ENCODE measurements at places on chromosomes 7 and 10.

DNA sequence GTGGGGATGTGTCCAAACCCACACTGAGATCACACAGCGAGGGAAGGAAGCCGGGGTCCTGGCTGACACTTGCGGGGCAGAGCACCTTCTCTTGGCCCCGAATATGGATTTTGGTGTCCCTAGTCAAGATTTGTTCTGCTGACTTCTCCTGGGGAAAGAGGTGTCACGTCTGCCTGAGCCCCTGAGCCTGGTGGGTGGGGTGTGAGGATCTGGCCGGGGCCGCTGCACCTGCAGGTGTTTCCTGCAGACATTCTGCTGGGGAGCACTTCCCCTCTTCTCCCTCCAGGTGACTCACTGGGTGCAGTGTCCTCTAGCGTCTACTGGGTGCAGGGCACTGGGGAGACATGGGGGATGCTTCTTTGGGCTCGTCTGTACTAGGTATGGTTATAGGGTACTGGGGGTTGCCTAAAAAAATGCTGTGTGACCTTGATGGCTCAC is 99.2 kb downstream of the GRK5 start:
- DNase-seq, result no peak

GRCh38 chr10:130333185-130333584 is 197.0 kb downstream of the GLRX3 start:
- DNase-seq, result no peak

DNA sequence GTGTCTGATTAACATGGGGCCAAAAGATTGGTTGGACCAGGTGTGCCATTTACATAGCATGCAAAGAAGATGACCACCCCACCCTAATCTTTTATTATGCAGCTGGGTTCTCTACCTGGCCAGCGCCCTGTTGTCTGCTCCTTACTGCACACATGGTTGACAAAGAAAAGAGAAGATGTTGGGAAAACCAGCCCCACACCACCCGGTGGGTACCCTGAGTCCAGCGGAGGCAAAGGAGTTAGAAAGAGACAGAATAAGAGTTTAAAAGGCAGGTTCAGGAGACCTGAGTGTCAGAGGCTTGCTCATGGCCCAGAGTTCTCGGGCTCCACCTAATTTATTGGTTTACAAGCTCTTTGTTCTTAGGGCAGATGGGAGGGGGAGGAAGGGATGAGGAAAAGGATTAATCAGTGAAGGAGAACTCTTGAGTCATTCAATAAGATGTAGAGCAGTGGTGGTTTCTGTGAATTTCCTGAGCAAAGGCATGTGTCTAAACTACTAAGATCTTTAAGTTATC is 24.1 kb upstream of the ABCA13 start:
- DNase-seq, result no peak

- no peak for DNase-seq
Observed at GRCh38 chr10:22609251-22609650, 105.1 kb downstream of the PIP4K2A start.

DNA sequence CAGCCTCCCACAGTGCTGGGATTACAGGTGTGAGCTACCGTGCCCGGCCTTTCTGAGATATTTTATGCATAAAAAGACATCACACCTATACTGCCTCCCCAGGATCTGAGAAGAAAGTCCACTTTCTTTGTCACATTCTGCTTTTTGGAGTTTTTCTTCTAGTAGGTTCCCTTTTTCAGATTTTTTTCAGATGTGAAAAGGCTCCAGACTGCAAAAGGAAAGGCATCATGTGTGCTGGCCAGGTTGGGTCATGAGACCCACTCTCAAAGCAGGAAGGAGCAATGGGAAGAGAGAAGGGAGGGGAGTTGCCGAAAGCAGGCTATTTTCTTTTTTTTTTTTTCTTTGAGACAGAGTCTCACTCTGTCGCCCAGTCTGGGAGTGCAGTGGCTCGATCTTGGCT is 10.8 kb downstream of the BLVRA start:
- no peak for DNase-seq

- no peak for DNase-seq
Observed at GRCh38 chr10:84329196-84329611, 815 bp downstream of the CCSER2 start.

DNA sequence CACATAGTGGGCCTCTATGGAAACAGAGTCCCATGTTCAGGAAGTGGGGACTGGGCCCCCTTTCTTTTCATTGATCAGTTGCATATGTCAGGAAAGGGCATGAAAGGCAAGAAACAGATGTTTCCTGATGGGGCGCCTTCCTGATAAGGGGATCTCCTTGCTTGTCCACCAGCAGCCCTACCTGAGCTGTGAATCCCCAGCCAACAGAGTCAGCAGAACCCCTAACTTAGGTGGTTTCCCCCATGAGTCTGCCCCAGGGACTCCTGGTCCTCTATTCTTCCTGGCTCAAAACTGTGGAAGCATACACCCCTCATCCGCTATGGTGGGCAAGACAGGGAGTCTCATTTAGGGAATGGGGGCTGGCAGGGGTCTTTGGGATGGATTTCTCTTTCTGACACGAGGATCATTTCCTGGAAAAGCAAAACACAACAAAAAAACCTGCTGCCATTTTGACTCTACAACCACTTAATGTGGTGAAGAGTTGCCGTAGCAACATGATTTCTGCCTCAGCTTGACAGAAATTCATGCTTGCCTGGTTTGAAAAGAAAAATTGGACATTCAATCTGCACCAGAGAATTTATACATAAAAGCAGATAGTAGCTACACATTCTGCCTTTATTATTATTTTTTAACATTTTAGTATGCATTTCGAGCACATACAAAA is 119.8 kb downstream of the SPAG6 start:
- no peak for DNase-seq

DNA sequence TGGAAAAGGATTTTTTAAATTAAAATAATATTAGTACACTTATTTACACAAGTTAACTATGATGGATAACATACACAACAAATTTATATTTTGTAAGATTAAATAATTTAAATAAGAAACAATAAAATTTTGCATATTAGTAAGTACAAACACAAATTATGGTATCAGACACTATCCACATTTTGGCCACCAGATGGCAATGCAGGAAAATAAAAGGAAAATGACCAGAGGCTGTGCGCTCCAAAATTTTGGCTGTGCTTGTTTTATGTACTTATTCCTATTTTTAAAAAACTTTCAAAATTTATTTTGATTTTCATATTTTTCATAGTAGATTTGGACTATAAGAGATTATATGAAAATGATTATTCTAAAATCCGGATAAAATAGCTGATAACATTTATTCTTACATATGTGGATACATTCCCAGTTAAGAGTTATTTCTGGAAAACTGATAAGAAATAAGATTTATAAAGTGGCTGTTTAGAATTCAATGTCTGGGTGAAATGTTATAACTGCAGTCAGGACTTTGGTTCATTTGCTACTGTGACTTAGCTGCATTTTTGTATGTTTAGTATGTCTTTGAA is 274.7 kb upstream of the HGF start:
- DNase-seq, result peak; percentile 62

Measured in NCI-H774 (cell line).